ENCODE measurements at places on chromosomes 2 and 18.
A peak's percentile ranks its signal among the peaks of the same experiment; 100 is the strongest.

DNA sequence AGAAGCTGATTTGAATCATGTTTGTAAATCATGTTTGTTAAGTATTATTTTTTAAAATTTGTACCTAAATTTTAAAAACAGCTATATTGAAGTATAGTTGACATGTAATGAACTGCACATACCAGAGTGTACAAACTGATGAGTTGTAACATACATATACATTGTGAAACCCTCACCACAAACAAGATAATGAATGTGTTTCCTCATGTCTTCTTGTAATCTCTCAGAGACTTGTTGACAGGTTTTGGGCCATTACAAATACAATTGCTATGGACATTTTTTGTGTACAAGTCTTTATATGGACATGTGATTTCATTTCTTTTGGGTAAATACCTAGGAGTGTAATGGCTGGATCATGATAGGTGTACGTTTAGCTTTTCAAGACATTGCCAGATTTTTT, 21.5 kb downstream of the WDR43 start:
- no peak for DNase-seq

DNA sequence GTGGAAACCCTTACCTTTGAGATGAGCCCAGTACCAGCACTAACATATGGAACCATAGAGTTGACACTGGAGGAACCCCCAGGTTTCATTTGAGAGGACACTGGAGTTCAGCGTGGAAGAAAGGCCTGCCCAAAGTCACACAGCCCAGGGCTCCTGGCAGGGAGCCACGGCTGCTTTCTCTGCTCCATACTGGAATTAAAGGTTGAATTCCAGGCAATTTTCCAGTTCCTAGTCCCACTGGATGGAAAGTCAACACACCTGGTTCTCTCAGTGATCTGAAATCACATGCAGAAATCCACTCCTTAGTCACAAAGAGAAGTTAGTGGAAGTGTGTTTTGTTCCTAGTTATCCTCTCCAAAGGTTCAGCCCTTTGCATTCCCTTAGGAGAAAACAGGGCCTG, 336.1 kb upstream of the SKOR2 start:
- DNase-seq = no peak

GRCh38 chr2:176106581-176107539, at the start of gene HOXD11:
TSS of gene HOXD11 (plus strand) at chr2:176107280. CDS start at chr2:176107356, 76 bp downstream.
- no peak for DNase-seq

GRCh38 chr18:32975163-32975436, 202.3 kb upstream of the KLHL14 start:
- no peak for DNase-seq

DNA sequence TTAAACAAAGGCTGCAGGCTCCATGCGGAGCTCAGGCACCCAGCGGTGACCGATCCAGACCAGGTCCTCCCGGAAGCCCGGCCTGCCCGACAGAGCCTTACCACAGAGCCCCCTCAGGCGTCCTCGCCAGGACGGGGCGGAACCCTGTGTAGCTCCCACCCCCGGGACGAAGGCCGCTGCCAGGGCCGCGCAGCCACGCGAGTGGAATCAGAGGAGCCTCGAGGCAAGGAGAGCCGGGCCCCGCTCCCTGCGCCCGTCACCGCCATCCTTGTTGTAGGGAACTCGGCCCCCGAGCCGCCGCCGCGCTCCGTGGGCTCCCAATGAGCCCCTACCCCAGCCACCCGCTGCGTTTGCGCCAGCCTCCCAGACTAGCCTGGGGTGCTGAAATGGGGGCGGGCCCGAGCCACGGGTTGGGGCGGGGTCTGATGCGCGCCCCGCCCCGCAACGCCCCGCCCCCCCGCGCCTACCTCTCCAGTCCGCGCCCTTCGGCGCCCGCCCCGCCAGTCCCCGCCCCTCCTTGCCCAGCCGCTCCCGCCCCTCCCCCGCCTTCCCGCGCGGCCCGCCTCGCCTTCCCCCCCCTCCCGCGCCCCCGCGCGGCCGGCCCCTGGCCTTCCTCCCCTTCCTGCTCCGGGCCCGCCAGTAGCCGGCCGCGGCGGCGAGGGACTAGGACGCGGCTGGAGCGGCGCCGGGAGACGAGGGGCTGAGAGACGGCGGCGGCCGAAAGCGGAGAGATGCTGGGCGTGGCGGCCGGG, at the start of gene LIMS1:
TSS of gene LIMS1 (plus strand) at position 639 of the 752 bp plus-strand sequence. CDS start at position 732, 93 bp downstream.
- peak; percentile 82 for DNase-seq

GRCh38 chr2:221429741-221430491, 142.2 kb downstream of the EPHA4 start:
- DNase-seq = no peak

- DNase-seq = no peak
Measured at GRCh38 chr2:8539743-8540551, 141.9 kb upstream of the ID2 start.

- DNase-seq = no peak
Measured at GRCh38 chr18:35141567-35142274, 99.1 kb upstream of the ZNF397 start.

DNA sequence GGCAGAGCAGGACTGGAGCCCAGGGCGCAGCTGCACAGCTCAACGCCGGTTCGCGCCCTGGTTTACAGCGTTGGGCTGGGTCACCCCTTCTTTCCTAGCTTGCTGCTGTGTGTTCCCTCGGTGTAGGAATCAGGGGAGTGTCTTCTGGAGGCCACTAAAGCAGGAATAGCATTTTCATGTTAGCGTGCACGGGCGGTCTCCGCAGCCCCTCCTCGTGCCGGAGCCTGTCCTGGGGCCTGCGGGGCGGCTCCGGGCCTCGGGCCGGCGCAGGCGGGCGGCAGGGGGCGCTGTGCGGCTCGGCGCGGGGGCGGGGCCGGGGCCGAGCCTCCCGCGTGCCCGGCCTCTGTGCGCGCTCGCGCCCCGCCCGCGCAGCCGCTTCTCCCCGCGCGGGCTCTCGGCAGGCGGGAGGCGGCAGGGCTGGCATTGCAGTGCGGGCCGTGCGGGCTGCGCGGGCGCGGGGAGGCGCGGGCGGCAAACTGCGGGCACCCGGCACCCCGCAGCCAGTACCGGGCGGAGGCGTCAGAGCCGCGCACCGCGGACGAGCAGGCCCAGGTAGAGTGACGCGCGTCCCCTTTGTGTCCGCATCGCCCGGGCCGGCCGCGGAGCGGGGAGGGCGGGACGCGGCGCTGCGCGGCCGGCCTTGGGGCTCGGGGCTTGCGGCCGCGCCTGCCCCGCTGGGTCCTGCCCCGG, at the start of gene RNF144A:
TSS of gene RNF144A (plus strand) at position 342 of the 690 bp plus-strand sequence. CDS start 79,515 bp downstream, outside the sequence.
- DNase-seq = peak; percentile 44

GRCh38 chr2:30691948-30692828, 115.1 kb downstream of the CAPN13 start:
- no peak for DNase-seq

DNA sequence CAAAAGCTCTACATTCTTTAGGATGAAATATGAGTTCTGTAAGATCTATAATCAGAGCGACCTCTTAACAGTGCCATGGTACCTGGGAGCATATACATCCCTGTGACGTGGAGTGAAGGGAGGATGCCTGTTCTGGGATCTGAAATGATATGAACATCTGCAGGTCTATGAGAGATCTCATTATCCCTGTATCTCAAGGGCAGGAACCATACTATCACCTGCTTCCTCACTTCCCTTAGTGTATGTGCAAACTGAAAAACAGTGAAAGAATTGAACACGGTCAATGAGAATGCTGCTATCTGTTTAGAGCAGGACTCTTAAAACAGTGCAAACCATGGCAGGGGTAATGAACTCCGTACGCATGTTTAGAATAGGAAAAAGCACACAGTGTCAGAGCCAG, 364.0 kb downstream of the LPIN1 start:
- DNase-seq = no peak

GRCh38 chr2:143635936-143636335, 506.7 kb downstream of the ARHGAP15 start:
- DNase-seq = no peak

- DNase-seq = no peak
Measured at GRCh38 chr2:145925591-145925990, 1405.7 kb upstream of the ZEB2 start.

DNA sequence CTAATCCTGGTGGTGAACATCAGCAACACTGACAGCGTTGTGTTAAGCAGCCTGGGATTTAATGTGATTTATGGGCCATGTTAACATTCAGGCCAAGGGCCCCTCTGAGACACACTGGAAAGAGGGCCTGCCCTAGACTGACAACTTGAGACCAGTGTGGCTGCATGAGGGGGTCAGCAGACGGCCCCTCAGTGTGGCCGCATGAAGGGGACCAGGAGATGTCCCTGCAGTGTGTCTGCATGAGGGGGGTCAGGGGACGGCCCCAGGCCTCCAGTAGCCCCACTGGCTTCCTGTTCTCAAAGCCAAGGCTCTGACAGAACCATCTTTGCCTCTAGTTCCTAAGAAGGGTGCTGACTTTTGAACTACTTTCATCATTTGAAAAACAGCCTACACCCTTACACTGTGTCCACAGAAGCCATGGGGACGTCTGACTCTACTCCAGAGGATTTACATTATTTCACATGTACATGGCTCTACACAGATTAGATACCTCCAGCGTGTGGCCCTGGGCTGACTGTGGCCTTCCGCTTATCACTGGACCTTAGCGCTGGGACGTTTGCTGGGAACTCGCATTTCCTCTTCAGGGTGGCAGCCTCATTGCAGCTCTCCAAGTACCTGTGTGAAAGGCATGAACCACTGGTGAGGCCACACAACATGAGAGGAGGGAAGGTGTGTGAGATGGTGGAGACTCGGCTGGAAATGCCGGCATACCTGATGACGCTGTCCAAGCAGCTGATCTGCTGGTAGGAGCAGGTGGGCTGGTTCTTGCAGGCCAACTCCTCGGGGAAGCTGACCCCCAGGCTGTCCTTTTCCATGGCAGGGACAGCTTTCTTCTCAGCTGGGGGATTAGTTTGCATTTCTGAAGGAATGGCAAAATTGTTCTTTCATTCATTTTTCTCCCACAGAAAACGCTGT, 18.2 kb upstream of the HES6 start:
- DNase-seq = no peak

DNA sequence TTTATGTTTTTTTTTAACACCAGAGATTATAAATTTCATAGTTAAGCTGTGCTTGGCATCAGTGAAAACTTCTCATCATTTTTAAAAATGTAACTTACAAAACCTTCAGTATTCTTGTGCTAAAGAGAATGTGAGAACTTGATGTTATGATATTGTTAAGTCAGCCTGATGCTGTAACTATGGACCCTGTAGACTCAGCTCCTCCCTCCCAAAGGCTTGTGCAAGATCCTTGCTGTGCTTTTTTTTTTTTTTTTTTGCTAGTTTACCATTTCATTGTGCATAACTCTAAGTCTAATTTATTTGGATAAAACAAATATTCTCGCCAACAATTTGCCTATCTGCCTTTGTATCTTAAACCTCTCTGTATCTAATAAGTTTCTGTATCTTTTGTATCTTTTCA, 12.9 kb upstream of the TFPI start:
- DNase-seq = no peak

DNA sequence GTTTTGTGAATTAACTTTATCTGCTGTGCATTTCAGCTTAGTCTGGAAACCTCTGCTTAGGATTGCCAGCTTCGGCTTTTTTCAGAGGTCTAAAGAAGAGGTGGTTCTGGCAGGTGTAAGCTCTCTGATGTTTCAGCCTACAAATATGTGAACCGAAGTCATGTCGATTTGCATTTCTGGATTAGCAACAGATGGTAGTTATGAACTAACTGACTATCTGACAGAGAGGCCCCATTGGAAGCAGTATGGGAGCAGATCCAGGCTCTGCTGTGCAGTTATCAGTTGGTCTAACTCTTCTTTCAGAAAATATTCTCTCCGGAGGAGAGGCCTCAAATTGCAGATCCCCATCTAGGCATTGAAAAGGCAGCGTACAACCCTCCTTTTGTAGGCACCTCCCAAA, 32.7 kb upstream of the SPRED2 start:
- DNase-seq = no peak

DNA sequence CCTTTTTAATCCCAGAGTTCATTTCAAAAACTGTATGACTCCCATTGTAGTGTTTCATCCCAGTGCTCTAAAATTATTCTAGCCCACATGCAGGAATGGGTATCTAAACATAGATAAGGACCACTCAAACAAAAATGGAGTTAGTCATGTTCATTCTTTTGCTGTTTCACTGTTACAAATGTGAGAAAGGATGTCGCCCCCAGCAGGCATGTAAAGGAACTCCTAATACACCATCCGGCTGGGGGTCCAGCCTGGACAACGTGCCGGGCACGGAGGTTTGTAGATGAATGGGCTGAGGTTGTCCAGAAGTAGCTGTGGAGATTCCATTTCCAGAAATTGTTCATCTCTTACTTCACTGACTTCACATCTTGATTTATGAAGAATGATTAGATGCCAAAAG, 101.9 kb upstream of the RAB12 start:
- DNase-seq = no peak

- DNase-seq = no peak
Measured at GRCh38 chr2:203437511-203437910, 97.6 kb downstream of the RAPH1 start.

- no peak for DNase-seq
Measured at GRCh38 chr2:69780921-69781320, 39.0 kb downstream of the ANXA4 start.

DNA sequence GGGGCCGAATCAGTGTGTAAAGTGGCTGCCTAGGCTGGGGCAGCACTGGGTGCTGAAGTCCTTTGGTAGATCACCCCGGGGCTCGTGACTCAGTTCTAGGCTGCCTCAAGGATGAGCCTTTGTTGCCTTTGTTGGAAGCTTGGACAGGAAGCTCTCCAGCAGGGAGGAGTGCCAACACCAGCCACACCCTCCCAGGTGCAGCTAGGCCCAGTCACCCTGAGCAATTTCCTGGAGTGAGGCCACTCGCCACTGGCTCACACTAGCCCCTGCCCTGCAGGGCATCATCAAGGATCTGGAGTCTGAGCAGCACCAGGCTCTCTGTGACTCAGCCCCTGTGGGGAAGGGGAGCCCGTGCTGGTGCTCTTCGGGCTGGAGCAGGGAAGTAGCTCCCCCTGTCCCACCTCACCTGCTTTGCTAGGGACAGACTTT, 6.7 kb upstream of the SDC1 start:
- no peak for DNase-seq

DNA sequence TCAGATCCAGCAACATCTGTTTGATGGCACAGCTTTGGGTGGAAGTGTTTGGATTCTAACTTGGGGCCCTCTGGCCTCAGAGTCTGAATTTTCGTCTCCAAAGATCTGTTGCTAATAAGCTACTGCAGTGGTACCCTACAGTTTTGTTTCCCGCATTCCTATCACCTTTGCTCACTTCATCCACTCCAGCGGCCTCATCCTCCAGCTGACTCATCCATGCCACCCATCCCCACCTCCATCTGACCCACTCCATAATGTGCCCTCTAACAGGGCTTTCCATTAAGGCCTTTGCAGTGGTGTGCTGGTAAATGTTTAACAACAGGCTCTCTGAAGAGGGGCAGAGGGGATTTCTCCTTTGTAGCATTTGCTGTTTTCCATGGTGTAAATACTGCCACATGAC, 225.5 kb downstream of the TGIF1 start:
- DNase-seq = no peak

DNA sequence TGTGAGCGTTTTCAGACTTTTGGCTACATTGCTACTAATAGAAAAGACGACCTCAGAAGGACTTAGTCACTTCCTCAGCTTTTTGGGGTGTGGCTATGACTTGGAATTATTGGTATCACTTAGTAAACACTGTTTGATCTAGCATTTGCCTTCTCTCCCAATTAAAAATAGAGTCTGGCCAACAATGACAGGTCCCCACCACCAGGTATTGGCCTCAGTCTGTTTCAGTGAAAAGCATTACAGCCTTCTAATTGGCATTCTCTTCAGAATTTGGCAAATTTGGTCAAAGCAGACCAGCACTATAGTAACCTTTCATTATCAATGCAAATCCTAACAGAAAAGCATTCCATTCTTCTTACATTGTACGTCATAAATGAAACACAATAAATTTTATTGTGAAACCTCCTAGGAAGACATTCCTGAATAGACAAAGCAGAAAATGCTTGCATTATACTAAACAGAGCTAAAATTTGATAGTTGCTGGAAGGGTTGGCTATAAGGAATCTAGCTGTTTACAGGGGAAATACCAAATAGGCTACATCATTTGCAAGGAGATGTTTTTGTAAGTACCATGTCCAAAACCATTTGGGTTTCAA, 613.9 kb downstream of the IRS1 start:
- DNase-seq = no peak
